Esophagus squamous epithelium (tissue), 5 donors: ENCODE measurements at places on chromosomes 5 and 9.

DNA sequence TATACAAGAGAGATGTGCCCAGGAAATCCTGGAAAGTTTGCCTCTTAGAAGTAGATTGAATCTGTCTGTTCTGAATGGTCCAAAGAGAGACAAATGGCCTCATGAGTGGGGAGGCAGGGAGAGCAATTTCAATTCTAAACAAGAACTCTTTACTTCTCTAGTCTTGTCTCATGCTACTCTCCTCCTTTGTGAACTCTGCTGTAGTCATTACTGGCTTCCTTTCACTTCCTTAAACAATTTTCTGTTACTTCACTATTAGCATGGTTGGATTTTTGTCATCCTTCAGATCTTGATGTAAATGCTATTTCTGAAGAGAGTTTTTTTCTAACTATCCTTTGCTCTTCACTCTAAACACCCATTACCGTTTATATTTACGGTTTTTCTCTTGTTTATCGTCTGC is 54.0 kb upstream of the GRIN3A start:
- DNase-seq, result no peak

GRCh38 chr9:121071756-121072421 is 2.9 kb upstream of the CNTRL start:
- DNase-seq, result no peak

DNA sequence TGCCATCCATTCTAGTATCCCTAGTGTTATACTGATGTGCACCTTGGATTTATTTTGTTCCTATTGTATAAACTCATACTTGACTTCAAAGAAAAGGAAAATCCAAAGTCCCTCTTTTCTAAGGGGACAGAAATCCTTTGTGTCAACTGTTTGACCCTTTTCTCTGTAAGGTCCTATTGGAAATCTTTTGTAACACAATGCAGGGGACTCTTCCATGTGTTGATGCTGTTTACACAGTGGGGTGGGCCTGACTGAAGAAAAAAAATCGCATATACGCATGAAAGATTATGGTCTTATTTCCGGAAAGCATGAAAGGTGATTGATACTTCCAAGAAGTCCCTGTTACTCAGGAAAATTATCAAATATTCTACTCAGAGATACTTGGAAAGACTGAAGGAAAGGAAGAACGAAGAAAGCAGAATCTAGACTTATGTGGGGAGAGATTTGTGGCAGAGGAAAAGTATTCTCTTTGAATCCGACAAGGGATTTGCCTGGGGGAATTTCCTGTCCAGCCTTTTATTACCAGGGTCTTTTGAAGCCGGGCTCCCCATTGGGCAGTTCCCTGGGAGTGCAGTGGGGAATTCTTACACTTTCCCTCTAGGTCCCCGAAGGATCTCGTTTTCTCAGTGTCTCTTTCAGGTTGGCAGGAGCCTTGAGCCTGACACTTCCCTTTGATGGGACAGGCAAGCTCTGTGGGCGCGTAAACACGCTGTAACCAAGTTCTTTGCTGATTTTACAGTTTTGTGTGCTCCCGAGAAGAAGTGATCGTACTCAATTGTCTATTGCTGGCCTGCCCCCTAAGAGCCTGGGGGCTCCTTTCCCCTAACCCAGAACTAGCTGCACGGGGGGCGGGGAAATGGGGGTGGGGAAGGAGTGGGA is 779 bp upstream of the VCAN start:
- no peak for DNase-seq

DNA sequence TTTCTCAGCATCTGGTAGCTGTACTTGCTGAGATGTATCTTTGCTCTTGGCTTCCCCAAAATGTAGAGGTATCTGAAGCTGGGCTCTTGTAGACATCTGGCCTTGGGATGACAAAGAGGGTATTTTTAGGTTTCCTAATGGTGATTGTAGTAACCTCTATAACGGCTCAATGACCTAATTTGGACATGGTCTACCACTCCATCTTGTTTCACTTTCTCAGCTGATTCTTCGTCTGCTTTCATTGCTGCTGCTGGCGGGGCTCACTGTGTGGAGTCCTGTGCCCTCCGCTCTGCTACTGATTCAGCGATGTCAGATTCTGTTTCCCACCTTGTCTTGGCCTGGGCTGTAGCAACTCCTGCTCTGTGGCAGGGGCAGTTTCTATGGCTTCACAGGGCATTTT is 12.7 kb upstream of the MARCHF11 start:
- DNase-seq, result no peak

GRCh38 chr9:105735366-105735765 is 41.0 kb downstream of the TMEM38B start:
- DNase-seq, result no peak

- no peak for DNase-seq
Observed at GRCh38 chr9:27423915-27424710, 100.0 kb upstream of the IFNK start.

- no peak for DNase-seq
Observed at GRCh38 chr9:92716557-92716956, 46.6 kb upstream of the IPPK start.

DNA sequence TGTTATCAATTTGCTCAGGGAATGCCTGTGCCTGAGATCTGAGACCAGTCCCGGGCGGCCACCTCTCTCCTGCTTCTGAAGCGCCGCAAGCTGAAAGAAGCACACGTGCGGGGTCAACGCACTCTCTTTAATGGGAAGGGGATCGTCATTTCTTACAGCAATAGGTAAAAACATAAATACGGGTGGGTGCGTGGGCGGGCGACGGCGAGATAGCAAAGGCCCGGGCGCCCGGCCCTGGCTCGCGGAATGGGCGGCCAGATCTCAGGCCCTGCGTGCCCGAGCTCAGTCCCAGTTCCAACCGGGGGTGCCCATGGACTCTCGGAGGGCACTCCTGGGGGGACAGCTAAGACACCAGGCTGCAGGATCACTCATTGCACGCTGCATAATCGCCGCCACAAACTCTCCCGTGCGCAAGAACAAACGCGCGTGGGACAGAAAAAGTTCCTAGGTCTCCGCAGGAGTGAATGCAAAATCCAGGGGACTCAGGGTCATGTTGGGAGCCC is 3.0 kb downstream of the NKX2-5 start:
- DNase-seq, result no peak
